ENCODE measurements at places on chromosomes 5 and 9.

- DNase-seq: no peak
Observed at GRCh38 chr9:108634672-108635462, 220.9 kb downstream of the ACTL7B start.

DNA sequence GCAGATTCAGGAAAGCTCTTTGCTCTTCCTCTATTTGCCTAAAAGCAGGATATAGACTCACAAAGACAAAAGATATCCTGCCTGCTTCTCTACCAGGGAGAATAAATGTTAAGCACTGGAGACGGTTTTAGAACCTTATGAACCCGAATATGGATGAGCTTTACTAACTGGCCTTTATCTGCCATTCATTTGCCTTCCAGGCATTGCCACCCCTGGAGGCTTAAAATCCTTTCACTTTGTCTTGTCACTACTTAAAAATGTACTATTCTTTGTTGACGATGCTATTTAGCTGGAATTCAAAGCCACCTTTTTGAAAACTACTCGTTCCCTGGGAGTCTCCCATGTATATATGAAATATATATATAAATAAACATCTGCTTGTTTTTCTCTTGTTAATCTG is 23.2 kb upstream of the LVRN start:
- no peak for DNase-seq

DNA sequence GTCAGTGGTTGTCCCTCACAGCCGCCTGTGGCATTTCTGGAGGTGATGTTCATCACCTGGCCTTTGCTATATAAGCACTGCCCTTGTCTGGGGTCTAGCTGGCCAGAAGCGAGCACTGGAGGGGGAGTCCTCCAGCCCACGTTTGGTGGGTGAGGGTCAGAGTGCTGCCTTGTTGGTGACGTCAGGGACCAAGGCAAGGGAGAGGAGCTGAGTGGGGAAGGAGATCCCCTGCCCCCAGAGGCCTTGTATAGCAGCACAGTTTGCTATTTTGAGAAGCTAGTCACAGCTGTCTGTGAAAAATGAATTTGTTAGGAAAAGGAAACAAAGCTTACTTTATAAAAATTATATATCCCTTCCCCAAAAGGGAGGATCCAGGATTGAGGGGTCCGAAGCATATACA is 49.8 kb downstream of the SYK start:
- DNase-seq: no peak

DNA sequence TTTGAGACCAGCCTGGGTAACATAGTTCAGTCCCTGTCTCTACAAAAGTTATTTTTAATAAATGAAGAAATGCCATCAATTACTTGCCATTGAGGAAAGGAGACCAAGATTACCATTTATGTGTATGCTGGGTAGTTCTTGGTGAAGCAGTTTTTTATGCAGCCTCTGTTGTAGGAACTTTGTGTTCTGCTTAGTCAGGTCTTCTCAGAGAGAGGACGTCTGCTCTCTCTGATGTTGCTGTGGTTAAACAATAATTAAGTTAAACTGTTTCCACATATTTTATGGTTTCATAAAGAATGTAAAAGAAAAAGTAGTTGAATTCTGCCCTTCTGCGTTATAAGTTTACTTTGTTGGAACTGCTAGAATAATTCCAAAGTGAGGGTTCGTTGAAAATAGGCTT is 210.5 kb downstream of the KDM4C start:
- no peak for DNase-seq

- DNase-seq: no peak
Observed at GRCh38 chr5:68456756-68457217, 241.2 kb downstream of the PIK3R1 start.

DNA sequence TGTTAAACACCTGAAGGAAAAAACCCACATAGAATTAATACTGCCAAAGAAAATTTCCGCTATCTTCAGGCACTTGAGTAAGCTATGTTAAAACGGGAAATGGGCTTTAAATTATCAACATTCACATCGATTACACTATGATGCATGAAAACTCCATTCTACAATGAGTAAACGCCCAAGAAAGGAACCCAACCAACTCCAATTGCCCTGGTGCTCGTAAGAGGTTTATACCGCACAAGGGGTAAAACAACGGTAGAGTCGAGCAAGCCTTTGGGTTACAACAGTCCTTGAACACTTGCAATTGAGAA is 1.0 kb downstream of the AGTPBP1 start:
- no peak for DNase-seq

DNA sequence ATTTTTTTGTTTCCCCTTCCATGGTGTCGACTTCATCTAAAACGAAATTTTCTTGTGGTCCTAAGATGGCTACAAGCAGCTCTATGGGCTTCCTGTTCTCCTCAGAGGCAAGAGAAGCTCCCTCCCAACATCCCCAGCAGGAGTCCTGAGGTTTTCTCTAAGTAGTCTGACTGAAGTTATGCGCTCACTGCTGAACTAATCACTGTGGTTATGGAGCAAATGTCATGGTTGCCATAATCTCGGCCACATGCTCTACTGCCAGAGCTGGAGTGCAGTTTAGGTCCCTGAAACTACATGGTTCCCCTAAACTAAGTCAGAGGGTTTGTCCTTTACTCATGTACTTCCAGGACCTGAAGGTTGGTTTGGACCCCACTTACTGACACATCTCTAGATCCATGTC is 68.0 kb upstream of the MAMDC2 start:
- peak; percentile 13 for DNase-seq

DNA sequence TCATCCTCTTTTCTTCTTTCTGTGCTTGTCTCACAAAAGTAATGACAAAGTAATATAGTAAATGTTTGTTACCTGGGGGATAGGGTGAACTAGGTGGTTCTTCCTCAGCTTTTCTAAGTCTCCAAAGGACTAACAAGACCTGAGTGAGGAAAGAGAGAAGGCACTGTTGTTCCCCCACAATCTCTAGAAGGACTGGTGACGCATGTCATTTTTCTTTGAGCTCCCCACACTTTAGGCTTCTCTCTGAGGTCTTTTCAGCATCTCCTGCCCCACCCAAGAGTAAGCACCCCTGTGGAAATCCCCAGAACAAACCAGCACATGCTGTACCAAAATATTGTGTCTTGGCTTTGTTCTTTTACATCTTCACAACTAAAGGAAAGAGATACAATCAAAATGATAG is 2.4 kb upstream of the IL7R start:
- no peak for DNase-seq

DNA sequence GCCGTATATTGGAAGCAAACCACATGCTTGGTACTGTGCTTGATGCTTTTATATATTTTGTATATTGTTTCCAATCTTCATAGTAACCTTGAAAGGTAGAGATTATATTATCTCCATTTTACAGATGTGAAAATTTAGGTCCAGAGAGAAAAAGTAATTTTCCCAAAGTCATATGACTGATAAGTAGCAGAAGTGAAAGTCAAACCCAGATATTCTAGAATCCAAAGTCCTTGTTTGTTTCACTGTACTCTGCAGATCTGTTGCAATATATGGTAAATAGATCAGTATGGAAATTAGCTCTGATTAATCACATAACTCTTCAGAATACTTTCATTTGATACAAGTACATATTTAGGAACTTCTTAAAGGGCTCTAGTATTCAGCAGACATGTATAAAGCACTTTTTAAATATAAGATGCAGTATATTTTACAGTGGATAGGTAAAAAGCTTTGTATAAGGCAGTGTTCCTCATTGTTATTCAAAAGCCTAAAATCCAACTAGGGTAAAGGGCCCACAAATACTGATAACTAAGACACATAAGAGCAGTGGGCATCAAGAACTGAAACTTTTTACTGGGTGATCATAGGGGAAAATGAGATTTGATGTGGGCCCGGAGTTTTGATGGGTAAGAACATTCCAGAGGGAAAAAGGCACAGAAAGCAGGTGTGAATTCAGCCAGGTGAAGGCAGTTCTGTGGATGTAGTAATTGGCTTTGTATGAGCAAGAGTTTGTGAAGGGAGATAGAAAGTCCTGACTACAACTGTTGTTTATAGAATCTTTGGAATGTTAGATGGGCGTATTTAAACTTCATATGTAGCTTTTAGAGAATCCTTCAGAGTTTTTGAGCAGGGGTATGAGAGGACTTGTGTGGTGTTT is 25.0 kb downstream of the NDFIP1 start:
- DNase-seq: no peak

DNA sequence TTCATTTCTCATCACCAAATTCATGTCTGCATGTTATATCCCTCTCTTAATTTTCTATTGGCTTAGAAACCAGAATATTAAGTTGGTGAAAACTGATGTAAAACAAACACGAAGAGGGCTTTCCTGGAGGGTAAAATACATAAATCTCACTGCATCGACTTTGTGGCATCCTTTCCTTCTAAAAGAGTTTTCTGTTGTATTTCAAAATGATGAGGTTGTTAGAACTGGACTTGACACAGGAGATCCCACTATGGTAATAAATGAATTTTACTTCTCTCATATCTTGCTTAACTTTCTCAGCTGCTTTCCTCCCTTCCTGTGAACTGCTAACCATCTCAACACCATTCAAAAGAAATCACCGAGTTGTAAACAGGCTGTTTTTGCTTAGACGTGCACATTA is 162.0 kb upstream of the TRPC7 start:
- no peak for DNase-seq

- DNase-seq: no peak
Observed at GRCh38 chr5:60470881-60471280, 229.1 kb downstream of the DEPDC1B start.

DNA sequence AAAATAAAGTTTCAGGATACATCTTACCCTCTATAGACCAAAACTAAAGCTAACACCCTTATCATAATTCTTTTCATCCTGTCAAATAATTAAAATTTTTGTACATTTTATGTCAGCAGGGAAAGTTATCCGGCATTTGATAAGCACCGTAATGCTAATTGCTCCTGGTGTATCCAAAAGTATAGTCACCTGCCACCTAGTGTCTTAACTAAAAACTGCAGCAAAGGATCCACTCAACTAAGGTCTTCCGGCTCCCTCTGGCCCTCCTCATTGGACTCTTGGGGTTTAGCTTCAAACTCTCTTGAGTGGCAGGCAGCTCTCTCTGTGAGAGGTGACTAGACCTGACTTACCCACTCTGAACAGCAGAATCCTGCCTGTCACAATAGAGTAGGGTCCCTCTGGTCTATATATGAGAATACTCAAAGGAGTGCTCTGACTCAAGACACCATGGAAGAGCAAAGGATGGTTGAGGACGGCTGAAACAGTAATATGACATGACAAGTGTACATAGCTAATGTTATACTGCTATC is 60.4 kb upstream of the CAST start:
- DNase-seq: no peak

DNA sequence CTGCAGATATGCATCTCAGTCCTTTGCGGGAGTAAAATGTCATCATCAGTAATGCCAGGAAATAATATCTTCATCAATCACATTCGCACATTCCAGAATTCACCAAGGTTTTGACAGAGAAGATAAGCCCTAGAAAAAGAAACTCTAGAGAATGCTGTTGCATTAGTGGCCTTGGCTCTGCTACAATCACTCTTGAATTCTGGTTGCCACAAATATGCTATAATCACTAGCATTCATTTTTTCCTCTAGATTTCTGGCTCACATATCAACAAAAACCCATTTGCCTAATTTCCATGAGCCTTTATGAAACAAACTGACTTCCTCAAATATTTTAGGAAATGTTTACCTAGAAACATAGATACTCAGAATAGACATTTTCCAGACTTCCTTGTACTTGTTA is 653.4 kb downstream of the ANXA1 start:
- DNase-seq: no peak

- no peak for DNase-seq
Observed at GRCh38 chr9:99114846-99115500, 10.1 kb downstream of the TGFBR1 start.

GRCh38 chr5:58968350-58968749 is 385.5 kb downstream of the RAB3C start:
- no peak for DNase-seq

DNA sequence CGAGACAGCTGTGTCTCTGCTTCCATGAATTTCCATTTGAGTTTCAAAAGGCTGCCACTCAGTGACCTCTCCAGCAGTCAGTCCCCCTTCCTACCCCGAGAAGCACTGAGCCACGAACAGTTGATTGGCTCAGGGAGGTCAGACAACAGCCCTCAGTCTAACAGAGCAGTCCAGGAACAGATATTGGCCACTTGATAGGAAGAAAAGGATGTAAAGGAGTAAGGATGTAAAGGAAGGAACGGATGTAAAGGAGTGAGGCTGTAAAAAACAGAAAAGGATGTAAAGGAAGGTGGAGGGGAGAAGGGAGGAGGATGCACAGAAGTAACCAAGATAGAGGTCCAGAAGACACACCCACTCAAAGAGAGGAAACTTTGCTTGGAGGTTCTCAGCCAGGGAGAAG is 3.2 kb upstream of the NR4A3 start:
- DNase-seq: no peak

DNA sequence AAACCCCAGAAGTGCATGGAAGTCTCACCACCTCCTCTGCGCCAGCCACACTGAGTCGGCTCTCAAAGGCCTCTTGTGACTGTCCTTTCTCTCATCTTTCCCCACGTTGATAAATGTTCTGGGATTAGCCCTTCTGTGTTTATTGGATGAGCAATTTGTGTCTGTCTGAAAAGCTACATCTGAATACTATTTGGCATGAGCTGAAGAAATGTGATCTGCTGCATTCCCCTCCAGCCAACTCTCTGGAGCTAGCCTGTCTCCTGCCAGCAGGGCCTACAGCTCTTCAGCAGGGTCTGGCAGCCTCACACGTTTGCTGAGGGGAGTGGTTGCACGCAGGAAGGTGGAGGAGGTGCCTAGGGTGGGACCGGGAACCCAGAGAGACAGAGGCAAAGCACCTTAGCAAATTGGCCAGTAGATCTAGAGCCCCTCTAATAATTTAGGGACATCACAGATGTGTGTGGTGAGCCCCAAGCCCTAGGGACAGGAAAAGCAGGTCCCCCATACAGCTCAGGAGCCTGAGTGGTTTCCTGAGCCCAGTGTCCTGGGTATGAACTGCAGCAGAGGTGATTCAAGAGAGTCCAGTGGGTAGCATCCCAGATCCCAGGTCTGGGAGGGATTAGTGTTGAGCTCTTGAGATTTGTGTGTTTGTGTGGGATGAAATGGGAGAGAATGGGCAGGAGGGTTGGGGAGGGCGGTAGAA is 20.5 kb upstream of the B4GALT1 start:
- DNase-seq: peak; percentile 75

DNA sequence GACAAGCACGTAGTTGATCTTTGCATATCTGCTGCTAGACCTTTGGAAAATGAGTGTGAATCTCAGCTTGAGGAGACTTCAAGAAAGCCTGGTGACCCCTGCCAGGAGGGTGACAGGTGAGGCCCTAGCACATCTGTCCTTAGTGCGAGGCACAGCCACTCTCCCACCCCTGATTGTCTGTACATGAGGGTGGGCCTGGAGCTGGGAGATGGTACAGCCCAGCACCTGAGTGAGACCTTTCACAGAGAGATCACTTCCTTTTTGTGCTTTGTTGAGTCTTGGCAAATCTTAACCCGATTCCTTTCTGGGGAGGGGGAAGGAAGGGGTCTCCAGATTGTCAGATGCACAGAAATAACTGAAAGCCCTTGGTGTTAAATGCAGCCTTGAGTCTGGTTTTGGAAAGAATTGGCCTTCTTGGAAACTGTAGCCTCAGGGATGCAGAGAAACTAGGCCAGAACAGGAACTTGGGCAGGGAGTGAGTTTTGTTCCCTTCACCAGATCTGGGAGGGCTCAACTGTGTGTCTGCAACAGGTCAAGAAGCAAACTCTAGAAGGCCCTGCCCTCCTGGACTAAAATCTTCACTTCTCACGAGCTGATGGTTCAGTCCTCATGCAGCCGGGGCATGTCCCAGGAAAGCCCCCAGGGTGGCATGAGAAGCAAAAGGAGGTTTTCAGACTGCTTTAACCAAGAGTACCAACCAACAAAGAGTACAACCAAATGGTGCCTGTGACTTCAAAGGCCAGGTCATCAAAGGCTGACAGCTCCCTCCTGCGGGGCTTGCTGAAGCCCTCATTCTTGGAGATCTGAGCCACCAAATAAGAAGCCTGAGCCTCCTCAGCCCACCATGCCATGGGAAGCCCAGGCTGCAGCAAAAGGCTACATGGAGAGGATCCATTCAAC is 20.8 kb upstream of the SEMA4D start:
- DNase-seq: no peak
